NCI-H526 treated with DMSO at 0.1 percent for 48 hours (cell line): ENCODE measurements at places on chromosomes 5 and 9.

GRCh38 chr5:132458651-132459030, 31.9 kb downstream of the IRF1 start:
- no peak for DNase-seq

- no peak for DNase-seq
These were observed 10.0 kb downstream of the DMXL1 start for GRCh38 chr5:119080936-119081335.

- DNase-seq: no peak
These were observed 35.6 kb downstream of the SLC30A5 start for GRCh38 chr5:69129413-69129812.

DNA sequence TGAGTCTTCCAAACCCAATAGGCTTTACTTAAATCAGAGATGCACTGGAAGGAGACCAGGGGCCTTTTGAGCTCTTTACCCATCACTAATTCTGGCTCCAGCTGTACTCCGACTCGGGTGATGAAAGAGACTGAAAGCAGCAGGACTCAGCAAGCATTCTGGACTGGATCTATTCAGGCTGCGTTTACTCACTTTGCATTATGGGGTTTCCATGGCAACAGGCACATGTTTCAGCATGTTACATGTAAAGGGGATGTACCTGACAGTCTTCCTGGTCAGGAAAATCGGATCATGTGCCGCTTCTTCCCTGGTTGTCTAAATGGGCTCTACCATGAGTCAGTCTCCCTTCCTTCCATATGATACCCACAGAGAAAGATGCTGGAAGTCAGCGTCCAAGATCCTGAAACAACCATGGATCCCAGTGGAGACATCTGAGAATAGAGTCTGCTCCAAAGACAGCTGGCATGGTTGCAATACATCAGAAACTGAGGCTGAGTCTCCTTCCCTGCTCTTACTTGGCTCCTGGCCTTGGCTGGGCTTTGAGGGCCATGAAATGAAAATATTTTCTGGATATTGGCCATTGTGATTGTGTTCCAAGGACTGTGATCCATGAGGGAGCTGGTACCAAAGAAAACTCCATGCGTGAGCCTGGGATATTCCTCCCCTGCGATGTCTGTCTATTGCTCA, 102.5 kb upstream of the TNC start:
- DNase-seq: no peak

DNA sequence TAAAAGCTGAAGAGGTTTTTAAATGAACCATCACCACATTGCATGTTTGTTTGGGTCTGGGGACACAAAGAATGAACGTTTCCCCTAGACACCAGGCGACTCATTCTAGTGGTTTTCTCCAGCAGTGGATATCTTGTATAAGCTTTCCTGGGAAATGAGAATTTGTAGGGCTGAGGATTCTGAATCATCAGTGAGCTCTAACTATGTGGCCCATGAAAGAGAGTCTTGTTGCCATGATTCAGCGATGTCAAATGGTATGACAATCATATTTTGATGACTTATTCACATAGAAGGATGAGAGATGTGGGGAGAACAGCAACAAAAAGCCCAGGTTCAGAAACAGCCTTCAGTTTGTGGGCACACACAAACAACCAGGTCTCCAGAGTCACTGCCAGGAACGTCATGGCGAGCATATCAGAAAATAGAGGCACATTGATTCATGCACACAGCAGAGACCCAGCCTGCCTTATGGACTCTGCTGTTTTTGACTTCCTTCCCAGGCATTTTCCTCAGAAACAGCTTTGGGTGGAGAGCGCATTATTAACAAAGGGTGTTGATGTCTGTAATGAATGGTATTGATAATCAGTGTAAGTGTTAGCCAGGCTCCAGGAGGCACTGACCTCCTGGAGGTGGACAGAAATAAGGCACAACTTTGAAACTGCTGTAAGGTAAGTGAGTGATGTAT, 13.3 kb downstream of the ZNF474 start:
- no peak for DNase-seq

DNA sequence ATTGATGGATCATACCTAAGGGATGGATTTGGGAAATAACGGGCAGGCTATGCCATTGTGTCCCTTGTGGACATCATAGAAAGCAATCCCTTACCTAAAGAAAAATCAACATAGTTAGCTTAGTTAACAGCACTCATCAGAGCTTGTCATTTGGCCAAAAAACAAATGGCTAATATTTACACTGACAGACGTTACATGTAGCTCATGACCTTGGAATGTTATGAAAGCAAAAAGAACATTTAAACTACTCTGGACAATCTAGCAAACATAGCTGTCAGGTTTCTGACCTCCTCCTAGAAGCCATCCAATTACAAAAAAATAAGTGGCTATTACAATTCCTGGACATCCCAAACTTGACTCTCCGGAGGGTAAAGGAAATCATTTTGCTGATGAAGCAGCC, 23.8 kb downstream of the TMEM232 start:
- DNase-seq: no peak

- DNase-seq: no peak
These were observed 572.5 kb upstream of the ARRDC3 start for GRCh38 chr5:91955610-91956009.

DNA sequence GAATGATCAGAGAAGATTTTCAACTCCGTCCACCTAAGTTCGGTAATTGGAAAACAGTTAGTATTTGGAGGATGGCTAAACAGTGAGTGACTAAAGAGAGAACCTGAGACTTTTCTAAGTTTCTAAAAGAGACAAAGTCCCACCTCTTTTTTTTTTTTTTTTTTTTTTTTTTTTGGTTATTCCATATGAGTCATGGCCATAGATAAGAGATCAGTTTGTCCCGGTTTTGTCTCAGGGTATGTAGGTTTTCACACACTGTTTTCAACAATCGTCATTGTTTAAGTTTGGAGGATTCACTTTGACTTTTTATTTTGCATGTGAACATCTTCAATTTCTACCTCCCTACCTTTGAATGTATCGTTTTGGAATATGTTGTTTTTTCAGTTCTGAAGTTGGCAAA, 85.9 kb downstream of the NTRK2 start:
- no peak for DNase-seq

DNA sequence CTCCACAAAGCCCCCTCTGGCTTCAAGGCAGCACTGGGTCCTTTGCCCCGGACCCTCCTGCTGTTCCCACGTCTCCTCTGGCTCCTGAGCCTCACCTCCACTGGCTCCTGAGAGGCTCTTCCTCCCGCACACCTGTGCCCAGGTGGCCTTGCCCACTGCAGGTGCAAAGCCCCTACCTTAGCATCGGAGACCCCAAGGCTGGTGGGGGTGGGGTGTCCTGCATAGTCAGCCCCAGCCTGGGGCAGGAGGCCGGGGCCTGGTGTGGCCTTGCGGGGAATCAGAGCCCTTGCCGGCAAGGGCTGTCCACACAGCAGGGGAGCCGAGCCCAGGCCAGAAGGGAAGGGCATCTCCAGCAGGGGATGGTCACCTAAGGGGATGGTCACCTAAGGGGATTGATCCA, 41.3 kb upstream of the CEP72 start:
- DNase-seq: no peak

GRCh38 chr5:97489010-97489840, 306.2 kb upstream of the RIOK2 start:
- no peak for DNase-seq

DNA sequence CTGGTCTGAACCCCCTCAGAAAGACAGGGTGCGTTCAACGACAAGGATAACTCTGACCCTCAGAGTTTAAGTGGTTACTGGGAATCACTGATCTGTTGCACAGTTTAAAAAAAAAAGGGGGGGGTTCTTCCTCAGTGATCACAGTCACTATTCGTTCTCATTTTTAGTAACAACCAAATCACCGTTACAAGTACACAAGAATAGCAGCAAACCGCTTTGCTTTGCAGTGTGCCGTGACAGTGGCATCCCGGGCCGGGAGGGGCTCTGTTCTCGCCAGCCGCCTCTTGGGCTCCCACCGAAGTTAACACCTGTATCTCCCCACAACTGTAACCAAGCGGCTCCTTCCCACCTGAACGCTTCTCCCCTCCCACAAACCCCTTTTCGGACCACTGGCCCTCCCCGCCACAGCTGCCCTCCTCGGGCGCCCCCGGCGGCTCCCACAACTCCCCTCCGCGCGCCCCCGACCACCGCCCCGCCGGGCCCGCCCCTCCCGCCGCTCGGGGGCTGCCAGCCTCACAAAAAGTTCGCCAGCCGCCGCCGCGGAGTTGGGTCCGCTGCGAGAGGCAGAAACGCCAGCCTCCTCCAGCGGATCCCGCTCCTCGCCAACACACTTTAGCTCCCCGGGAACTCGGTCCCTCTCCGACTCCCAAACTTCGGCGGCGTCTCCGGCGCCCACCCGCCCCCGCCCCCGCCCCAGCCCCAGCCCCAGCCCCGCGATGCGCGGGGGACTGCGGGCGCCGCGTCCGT, 1.2 kb downstream of the SSBP2 start:
- DNase-seq: no peak

- no peak for DNase-seq
These were observed 41.3 kb downstream of the PTPN3 start for GRCh38 chr9:109456811-109457210.

- DNase-seq: no peak
These were observed 231.2 kb downstream of the ARRDC3 start for GRCh38 chr5:91151947-91152346.

- no peak for DNase-seq
These were observed 104.0 kb upstream of the PTCH1 start for GRCh38 chr9:95620722-95621121.

DNA sequence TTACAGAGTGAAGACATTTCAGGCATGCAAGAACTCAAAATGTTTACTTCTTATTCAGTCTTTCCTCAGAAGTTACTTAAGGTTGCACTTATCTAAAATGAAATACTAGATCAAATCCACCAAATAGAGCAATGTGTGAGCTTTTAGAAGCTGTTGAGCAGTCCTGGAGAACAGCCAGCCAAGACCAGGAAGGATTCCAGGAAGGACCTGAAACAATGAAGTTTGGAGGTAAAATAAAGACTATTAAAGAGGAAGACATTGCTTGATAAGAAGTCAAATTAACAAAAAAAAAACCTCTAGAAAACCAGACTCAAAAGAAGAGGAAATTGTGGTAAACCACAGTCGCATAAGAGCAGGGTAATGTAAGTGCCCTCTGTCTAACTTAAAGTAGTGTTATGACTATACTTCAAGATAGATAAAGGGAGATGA, 156.2 kb upstream of the S1PR3 start:
- DNase-seq: no peak

DNA sequence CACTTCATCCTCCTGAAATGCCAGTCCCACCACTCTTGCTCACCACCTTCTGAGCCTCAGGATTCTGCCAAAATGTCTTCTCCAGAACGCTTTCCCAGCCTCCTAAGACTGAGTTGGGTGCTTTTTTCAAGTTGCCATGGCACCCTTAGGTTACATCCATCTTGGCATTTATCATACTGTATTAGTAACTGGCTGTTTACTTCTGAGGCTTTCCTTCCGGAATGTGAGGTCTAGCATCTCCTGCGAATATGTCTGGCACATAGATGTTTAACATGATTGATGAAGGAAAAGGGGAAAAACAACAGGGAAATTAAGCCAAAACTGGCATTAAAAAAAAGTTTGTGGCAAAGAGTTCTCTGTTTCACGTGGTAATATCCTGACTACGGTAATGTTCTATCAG, 24.9 kb downstream of the RNF130 start:
- DNase-seq: no peak

GRCh38 chr5:125696762-125697161, 726.4 kb upstream of the GRAMD2B start:
- no peak for DNase-seq

DNA sequence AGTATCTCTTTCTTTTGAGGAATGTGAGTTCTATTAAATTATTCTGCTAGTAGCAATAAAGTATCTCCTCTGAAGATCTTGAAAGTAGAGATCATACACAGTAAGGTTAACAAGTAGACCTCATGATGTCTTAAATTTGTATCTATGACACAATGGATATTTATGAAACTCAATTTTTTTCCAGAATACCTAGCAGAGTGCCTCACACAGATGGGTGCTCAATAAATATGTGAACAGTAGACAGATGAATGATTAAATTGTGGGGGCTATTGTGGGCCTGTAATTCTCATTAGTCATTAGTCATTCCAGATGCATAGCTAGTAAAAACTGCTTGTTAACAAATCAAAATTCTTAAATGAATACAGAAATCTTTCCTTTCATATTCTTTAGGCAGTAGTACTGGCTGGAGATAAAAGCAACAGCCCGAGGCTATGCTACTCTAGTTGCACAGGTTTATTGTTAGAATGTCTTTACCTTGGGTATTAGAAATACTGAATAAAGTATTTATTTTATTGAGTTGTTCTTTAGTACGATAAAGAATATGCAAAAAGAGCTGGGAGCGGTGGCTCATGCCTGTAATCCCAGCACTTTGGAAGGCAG, 22.0 kb downstream of the CHD1 start:
- DNase-seq: no peak

DNA sequence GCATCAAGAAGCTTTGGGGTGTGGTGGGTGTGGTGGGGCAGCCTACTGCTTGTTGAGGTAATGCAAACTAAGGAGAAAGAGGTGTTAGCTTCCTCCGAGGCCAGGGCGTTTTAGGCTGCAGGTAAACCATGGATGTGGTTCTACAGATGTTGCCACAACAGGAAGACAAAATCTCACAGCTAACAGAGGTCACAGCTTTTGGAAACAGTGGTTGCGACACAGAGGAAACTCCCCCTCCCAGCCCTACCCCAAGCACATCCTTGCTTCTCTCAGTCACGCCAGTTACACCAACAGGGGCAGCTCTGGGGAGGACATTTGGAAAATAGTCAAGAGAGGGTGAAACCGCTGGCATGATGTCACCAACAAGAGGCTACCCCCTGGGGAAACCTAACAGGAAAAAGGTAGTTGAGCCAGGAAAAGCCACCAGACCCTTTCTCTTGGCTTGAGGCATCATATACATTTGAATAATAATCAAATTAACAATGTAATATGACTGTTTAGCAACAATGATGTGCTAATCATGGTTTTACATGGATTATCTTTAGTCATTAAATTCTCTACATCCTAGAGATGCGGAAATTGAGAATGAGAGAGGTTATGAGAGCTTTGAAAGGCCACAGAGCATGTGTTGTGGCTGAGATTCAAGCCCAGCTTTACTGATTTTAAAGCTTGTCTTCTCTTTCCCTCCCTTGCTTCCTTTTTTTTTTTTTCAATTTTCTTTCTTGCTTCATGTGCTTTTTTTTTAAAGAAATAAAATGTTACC, 82.2 kb upstream of the IL12B start:
- DNase-seq: no peak
